ENCODE measurements at places on chromosomes 1 and 21. TPM values are rescaled to one million over a fixed set of nuclear protein-coding genes. Genes with fewer than 3 reads are reported as not detected.

ZMYM4 gene
- total RNA-seq = 27.4 TPM

BMP8A gene
- total RNA-seq = 0.13 TPM

S100A8 gene
- total RNA-seq = not detected

OVAAL gene
- total RNA-seq = not detected

NBPF9 gene
- total RNA-seq = 10.3 TPM

BTG3 gene
- 11.9 TPM for total RNA-seq

ARMH1 gene
- total RNA-seq = 0.13 TPM

COL6A1 gene
- total RNA-seq = 13.5 TPM

C1QC gene
- not detected for total RNA-seq

CD1B gene
- total RNA-seq = not detected

MFAP2 gene
- total RNA-seq = 55.3 TPM

PLA2G2A gene
- total RNA-seq = not detected

OR2W3 gene
- not detected for total RNA-seq

HSD11B1 gene
- not detected for total RNA-seq

OXCT2 gene
- total RNA-seq = 3.6 TPM

KIRREL1 gene
- total RNA-seq = 16.2 TPM

TMIGD3 gene
- not detected for total RNA-seq

TMEM81 gene
- 1.1 TPM for total RNA-seq

AKR7A2 gene
- total RNA-seq = 49.7 TPM

NBPF4 gene
- total RNA-seq = not detected

GUCA2B gene
- total RNA-seq = not detected

SLC22A15 gene
- not detected for total RNA-seq

SYT14 gene
- 0.13 TPM for total RNA-seq

TTC34 gene
- under 0.01 TPM for total RNA-seq

ASCL5 gene
- not detected for total RNA-seq

USH2A gene
- total RNA-seq = not detected

TNFRSF4 gene
- 3.7 TPM for total RNA-seq

CD5L gene
- not detected for total RNA-seq

GON4L gene
- total RNA-seq = 23.6 TPM

TSACC gene
- total RNA-seq = not detected

RABIF gene
- total RNA-seq = 10.5 TPM

TESK2 gene
- total RNA-seq = 4.2 TPM

CHI3L1 gene
- under 0.01 TPM for total RNA-seq

ETS2 gene
- 20.9 TPM for total RNA-seq

RGS18 gene
- not detected for total RNA-seq

SLAMF7 gene
- not detected for total RNA-seq

GBP1 gene
- total RNA-seq = 10.9 TPM

IRF6 gene
- total RNA-seq = 0.51 TPM

IL24 gene
- not detected for total RNA-seq

All from dermis microvascular lymphatic vessel endothelial cell (primary cell).